ENCODE measurements at places on chromosomes 7 and 10.

GRCh38 chr7:31958226-31958625, 112.0 kb downstream of the PDE1C start:
- DNase-seq: no peak

- no peak for DNase-seq
Observed at GRCh38 chr7:70219061-70219460, 620.8 kb downstream of the AUTS2 start.

DNA sequence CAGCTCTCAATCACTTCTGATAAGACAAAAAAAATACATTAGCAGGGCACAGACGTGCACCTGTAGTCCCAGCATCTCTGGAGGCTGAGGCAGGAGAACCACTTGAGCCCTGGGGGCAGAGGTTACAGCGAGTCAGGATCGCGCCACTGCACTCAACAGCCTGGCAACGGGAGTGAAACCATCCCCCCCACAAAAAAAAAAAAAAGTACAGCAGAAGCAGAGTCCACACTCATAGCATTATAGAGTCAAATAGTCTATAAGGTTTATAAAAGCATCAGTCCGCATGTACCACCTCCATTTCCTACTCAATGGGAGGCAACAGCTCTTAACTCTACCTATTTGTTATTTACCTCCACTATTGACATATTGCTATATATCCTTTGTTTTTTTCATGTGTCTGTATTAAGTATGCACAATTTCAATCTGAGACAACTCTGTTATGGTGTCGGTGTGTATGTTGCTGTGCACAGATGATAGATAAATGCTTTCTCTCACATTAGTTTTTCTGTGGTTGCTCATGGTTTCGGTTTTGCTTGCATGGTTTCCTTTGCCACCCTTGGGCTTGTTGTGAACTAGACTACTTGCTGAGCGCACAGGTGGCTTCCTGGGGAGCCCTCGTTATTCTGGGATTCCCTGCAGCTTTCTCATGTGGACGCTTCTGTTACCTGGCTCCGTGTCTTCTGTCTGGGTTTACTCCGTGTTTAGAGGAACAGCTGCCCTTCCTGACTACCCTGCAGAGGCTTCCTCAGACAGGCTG, 40.4 kb downstream of the PROSER2 start:
- DNase-seq: no peak

- no peak for DNase-seq
Observed at GRCh38 chr7:115356139-115356746, 434.3 kb downstream of the MDFIC start.

GRCh38 chr10:124179308-124180043, 86.1 kb upstream of the CHST15 start:
- DNase-seq: no peak

GRCh38 chr7:1710936-1711335, 40.9 kb downstream of the ELFN1 start:
- DNase-seq: no peak

DNA sequence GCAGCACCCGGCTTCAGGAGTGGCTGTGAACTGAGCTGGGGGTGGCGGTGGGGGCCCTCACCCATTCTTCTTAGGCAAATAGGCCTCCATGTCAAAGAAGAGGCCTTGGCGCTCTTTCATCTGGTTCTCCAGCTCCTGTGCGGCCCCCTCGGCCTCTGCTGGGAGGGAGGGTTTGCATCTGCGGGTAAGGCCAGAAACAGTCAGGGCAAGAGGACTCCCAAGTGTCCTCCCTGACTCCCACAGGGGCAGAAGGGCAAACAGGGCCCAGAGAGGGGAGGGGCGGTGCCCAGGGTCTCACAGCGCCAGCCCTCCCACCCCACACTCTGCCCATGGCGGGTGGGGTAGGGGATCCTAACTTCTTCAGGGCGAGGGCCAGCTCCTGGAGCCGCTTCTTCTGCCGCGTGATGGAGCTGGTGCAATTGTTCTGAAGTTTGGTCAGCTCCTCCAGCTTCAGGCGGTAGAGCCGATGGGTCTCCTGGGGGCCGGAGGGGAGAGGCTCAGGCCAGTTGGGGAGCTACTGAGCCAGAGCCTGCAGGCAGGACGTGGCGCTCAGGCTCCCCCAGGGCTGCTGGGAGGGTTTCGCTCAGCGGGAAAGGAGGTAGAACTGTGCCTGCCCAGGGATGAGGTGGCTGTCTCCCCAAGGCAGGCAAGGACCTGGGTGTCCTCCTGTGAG, 2.2 kb downstream of the TMEM120A start:
- no peak for DNase-seq

DNA sequence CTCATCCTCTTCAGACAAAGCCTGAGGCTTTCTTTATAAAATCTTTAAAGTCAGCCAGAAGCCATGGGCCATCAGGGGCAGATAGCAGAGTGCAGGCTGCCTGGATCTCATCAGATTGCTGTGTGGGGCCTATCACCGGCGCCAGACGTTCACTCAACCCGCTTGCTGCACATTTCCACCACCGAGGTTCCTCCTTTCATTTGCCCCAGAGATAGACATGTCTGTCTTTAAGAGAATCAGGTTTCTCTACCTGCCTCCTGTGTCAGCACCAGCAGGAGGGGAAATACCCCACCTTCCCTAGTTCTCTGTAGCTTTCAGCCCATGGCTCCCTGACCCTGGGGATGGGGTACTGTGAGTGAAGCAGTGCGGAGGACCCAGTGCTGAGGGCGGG, 22.0 kb downstream of the SLC18A2 start:
- no peak for DNase-seq

DNA sequence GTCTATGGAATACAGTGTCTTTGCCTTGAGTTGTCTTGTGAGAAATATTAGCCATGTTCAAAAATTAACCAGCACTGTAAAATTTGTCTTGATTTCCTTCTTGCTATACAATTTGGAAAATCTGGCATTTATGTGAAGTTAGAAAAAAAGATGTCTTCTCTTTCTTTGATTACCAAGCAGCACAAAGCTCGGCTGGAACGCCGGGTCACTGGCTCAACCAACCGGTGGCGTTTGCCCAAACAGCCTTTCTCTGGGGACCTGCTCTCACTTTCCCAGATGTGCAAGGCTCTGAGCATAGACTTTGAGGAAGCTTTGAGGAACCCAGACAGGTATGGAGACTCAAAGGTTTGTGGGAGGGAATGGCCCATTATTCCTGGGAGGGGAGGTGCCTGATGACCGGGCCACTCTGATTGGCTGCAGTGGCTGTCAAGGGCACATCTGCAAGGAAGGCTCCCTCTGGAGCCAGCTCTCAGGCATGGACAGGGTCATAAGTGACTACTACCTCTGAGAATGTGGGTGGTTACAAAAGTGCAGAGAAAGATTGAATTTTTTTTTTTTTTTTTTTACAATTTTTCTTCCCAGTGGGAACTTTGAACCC, 5.6 kb downstream of the BTBD16 start:
- DNase-seq: no peak

DNA sequence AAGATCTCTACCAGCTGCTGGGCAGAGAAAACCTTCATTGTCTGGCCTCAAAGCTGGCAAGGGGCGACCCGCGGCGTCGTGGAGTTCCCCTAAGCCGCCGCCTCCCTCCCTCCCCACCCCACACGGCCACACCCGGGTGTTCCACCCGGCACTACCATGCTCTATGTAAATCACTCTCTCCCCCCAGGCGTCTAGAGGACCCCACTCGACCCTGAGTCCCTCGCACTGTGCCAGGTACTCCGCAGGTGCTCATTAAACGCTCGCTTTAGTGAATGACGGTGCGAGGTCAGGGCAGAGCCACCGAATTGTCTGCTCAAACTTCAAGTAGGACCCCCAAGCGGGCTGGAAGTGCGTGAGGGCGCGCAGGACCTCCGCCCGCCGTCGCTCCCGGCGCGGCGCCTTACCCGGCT, 628 bp downstream of the PARP12 start:
- no peak for DNase-seq

DNA sequence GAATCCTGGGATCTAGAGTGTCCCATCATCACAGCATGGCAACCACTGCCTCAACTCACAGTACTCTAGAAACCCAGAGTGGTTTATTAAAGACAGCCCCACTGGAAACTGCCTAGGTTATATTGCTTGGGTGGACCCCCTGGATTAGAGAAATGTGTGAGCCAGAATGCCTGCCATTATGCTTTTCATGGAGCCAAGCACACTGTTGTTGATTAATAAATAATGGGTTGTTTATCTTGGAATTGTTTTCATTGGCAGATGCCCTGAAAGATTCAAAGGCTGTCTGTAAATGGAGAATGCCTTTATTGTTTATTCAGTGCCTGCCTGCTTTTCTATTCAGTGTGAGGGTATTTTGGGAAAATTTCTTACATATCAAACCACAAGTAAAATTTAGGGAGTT, 52.1 kb downstream of the GNAI1 start:
- no peak for DNase-seq

GRCh38 chr10:132113206-132113605, 47.5 kb downstream of the JAKMIP3 start:
- DNase-seq: no peak

- peak; percentile 57 for DNase-seq
Observed at GRCh38 chr7:137606061-137606674, 240.6 kb downstream of the DGKI start.

DNA sequence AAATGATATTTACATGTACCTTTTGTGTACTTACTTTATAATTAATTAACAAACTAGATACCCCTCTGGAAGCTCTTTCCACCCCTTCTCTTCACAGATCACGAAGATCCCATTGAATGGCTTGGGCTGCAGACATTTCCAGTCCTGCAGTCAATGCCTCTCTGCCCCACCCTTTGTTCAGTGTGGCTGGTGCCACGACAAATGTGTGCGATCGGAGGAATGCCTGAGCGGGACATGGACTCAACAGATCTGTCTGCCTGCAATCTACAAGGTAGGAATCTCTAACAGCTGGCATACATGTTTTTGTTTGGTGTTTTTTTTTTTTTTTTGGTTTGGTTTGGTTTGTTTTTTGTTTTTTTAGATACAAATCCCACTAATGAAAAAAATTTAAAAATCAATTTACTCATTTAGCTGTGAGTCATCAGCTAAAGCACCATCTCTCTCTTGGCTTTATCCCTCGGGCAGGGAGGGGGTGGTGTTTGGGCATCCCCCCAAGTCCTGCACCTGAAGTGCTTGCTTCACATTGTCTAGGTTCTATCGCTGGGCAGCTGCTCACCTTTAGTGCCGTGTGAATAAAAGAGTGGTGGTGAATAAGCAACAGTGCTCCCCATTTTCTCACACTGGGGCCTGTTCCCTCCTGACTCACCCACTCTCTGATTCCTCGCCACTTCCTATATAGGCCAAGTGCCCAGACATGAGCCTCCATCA, 68.9 kb downstream of the MET start:
- DNase-seq: no peak

GRCh38 chr10:62010366-62010765, 108.9 kb downstream of the ARID5B start:
- DNase-seq: no peak

DNA sequence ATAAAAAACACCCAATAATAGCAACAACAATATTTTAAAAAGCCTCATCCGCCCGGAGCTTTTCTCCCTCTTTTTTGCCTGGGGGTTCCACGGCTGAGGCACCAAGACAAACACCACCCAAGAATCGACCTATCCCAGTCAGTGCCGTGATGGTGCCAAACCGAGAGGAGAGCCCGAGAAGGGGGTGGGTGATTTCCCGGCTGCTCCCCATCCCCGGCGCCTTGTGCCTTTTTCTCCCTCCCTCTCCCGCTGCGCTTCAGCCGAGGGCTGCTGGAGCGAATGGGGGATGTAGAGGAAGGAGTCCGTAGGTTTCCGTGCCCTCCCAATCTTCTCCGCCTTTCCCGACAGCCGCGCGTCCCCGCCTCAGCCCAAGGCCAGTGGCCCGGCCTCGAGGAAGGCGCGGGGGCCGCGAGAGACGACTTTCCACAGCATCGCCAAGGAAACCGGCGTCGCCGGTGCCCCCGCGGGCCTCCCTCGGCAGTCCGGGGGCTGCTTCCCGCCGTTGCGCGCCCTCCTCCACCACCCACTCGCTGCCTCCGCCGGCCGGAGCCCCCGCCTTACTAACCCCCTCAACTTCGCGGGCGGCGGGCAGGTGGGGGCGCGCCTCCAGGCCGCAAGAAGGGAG, 1.3 kb downstream of the EGR2 start:
- DNase-seq: no peak

- no peak for DNase-seq
Observed at GRCh38 chr7:28070297-28071055, 110.1 kb downstream of the JAZF1 start.

- DNase-seq: peak; percentile 63
Observed at GRCh38 chr7:12827219-12827821, 139.9 kb downstream of the ARL4A start.

- DNase-seq: peak; percentile 49
Observed at GRCh38 chr10:90179696-90180407, 478.5 kb downstream of the KIF20B start.

DNA sequence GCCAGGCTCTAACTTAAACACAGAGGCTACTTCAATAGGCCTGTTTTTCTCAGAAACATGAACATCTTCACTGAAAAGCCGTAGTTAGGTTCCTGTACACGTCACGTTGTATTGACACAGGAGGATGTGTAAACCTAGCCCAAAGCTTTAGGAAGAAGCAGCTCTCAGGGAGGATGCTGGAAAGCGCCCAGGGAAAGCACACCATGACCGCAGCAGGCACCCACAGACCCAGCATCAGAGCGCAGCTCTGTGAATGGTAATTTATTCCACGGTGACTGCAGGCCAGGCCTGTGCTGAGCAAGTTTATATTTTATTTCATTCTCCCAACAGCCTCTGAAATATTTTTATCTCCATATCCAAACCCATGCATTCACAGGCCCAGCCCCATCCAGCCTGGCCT, 51.1 kb downstream of the ASB13 start:
- peak; percentile 26 for DNase-seq

DNA sequence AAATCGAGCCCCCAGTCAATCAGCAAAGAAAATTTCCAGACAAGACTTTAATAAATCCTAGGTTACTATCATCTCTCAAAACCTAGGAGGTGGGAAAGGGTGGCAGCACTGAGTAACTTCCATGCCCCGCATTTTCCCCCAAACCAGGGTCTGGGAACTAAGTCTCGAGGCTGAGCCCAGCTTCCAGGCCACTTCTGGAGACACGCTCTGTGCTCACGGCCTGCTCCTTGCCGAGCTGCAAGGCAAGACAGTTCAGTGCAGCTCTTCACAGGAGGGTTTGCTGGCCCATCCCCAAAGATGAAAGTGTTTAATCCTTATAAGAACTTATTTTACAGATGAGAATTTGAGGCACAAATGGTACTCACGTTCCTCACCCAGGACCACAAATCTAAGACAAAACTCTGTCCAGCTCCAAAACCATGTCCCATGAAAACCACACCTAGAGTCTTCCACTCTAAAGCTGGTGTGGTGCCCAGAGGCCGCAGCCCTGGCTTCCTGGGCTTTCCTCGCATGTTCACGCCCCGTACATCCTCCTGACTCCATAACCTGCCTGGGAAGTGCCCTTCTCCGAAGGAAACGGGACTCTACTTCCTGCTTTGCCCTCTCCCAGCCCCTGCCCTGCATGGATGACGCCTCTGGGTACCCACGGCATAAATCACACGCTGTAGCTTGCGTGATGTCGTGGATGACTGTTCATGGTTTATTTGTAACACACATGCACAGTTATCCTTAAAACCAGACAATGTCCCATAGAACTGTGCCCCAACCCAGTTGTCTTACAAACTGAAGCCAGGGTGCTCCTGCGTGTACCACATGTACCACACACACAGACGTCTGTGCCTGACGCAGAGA, 201.2 kb downstream of the DIP2C start:
- DNase-seq: no peak

- DNase-seq: no peak
Observed at GRCh38 chr7:143285470-143285778, 666 bp downstream of the TMEM139 start.

- no peak for DNase-seq
Observed at GRCh38 chr10:98696516-98696915, 249.8 kb upstream of the HPS1 start.

GRCh38 chr7:43914795-43915194, 8.4 kb upstream of the URGCP start:
- no peak for DNase-seq

- DNase-seq: no peak
Observed at GRCh38 chr7:21971780-21972396, 26.2 kb upstream of the CDCA7L start.
